MCF 10A (cell line): ENCODE measurements at places on chromosomes 11 and 22. TPM values are rescaled to one million over a fixed set of nuclear protein-coding genes. Genes with fewer than 3 reads are reported as not detected.
A peak's percentile ranks its signal among the peaks of the same experiment; 100 is the strongest.

- no peak for DNase-seq
Observed at GRCh38 chr22:46430961-46431838, 95.7 kb downstream of the TRMU start.

DNA sequence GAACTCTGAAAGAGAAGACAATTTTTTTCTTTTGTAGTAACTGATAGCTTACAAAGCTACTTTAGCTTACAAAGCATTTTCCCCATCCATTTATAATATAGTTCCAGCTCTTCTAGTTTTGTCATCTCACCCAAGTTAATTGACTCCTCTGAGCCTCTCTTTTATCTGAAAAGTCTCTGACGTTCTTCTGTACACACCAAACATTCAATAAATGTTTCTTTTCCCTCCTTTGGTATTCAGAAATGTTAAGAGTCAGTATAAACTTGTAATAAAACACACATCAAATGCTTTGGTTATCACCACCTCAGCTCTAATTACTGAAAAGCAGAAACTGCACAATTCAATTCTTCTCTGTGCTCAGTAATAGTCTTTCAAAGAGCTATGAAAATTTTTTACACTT, 5.9 kb downstream of the CCDC90B start:
- DNase-seq, result no peak

GRCh38 chr11:14288189-14288935, 70.6 kb downstream of the RRAS2 start:
- peak; percentile 39 for DNase-seq

- DNase-seq, result no peak
Observed at GRCh38 chr11:134471087-134471715, 59.2 kb upstream of the B3GAT1 start.

DNA sequence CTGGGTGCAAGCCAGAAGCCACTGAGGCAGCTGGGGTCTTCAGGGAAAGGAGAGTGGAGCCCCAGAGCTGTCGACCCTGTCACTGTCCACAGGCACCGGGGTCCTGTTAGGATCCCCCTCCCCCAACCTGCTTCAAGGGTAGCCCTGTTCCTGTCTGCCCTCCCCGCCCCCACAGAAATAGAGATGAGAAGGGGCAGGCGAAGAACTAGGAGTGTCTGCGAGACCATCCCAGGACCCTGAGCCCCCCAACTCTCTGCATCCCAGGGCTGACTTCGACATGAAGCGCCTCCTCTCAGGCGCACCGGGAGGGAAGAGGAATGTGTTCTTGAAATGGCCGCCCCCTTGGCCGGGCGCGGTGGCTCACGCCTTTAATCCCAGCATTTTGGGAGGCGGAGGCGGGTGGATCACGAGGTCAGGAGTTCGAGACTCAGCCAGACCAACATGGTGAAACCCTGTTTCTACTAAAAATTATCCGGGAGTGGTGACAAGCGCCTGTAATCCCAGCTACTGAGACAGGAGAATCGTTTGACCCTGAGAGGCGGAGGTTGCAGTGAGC, 607 bp upstream of the ZNF70 start:
- no peak for DNase-seq

Gene GVQW3
- 1.5 and 1.6 TPM in 2 replicates for total RNA-seq

Gene TECTA
- total RNA-seq, result 0.27 and 0.30 TPM in 2 replicates
